ENCODE measurements at places on chromosomes 13 and 19.

- no peak for DNase-seq
Observed at GRCh38 chr19:49182848-49183375, 25.3 kb downstream of the TRPM4 start.

GRCh38 chr13:100333141-100333540 lies 244.2 kb downstream of the PCCA start:
- DNase-seq = no peak

DNA sequence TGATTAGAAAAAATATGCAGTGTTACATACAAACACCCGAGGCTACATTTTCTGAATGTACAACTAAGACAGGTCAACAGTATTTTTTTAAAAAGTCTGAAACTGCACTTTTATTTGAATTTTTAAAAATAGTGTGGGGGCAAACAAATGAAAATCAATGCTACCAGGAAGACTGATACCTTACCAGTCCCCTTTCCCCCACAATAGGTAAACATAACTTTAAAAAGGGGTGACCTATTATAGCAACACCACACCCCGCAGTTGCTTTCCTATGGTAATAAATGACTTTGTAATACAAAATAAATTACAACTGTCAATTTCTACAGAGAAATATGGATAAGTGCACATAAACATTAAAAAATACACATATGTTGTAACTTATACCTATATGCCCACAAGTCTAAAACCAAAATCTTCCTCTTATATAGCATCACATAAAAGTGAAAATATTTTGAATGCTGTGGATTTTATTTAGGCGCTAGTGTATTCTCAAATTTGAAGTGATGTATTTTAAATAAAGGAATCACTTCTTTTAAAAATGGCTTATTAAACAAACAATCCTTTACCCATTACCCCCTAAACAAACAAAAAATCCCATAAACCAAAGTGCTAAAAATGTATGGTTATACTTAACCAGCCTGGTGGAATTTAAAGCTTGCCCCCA lies 63.1 kb downstream of the KCNRG start:
- DNase-seq = no peak

DNA sequence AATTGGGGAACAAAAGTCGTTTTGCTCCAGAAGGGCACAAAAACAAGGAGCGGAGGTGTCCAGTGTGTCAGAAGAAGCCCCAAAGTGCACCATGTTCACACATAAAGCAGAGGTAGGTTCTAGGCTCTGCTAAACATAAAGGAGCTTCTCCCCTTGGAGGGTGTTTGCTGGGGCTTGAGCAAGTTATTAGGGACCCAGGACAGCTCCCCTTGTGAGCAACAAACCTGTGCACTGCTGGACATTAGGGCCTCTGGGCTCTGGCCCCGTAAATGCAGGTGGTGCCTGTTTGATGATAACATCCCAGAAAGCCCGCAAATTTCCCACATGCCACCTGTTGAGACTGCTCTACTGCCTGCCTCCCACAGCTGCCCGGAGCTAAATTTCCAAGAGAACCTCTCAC lies 10.8 kb downstream of the RCN3 start:
- no peak for DNase-seq

DNA sequence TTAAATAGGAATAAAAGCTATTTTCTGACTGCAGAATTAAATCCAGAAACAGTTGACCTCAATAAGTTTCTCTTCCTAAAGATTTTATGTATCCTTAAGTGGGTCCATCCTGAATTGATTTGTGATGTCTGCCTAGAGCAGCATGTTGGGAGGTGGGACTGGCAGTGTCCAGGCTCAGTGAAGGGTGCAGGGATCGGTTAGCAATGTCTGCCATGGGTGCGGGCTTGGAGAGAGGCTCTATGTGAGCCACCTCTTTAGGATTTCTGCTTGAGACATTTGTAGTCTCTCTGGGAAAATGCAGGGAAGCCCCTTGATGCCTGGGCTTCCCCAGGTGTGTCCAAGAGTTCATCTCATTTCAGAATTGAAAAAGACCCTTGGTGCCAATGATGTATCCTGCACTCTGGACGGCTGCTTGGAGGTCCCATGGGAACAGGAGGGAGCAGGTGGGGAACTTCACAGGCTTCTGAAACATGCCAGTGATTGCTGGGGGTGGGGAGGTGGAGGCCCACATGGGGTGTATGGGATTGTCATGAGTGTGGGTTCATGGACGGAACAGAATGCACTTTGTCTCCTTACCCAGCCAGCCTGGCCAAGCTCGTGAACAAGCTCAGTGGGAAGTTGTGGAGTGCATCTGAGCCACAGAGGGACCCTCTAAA lies 6.2 kb upstream of the COLGALT1 start:
- no peak for DNase-seq

GRCh38 chr13:107124129-107124718 lies 556.3 kb upstream of the ARGLU1 start:
- peak; percentile 38 for DNase-seq

DNA sequence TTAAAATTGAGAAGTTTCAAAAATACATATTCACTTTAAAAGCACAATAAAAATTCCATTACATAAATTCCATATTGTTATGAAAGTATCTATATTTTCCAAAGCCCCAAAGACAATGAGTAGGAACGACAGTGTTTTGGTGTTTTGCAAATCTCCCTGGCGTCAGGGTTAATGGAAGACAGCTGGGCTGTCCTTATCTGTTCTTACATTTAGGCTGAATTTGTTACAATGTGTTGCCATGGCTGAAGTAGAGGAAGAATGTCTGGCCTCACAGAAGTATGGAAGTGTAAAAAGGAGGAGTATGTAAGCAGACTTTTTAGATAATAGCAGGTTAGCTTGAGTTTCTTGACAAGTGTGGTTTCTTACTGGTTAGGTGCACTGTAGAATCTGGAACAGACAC lies 124.4 kb upstream of the SPATA13 start:
- no peak for DNase-seq

- DNase-seq = no peak
Observed at GRCh38 chr13:23865026-23865425, 24.2 kb downstream of the MIPEP start.

GRCh38 chr19:13313875-13314274 lies 163.7 kb downstream of the IER2 start:
- no peak for DNase-seq
